ENCODE measurements at places on chromosomes 13 and 19.

GRCh38 chr13:101308247-101309013 is 107.9 kb downstream of the NALCN start:
- no peak for DNase-seq

GRCh38 chr13:80841414-80841813 is 500.5 kb upstream of the SPRY2 start:
- no peak for DNase-seq

GRCh38 chr19:51552996-51553725 is 17.9 kb upstream of the ZNF175 start:
- no peak for DNase-seq

DNA sequence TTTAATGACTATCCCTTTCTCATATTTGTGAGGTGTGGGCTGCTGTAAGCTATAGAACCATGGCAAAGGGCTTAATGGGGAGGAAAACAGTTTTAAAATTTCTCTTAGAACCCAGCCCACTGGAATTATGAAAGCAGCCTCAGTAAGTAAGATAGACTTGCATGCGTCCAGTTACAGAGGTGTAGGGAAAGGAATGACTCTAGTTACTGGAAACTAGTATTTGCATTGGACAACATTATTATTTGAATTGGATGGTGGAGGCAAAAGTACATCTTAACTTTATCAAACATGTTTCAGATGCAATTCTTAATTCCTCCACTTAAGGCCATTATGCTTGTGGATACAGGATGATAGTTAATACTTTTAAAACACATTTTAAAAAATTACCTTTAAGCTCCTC is 292.9 kb downstream of the SPRY2 start:
- DNase-seq, result no peak

DNA sequence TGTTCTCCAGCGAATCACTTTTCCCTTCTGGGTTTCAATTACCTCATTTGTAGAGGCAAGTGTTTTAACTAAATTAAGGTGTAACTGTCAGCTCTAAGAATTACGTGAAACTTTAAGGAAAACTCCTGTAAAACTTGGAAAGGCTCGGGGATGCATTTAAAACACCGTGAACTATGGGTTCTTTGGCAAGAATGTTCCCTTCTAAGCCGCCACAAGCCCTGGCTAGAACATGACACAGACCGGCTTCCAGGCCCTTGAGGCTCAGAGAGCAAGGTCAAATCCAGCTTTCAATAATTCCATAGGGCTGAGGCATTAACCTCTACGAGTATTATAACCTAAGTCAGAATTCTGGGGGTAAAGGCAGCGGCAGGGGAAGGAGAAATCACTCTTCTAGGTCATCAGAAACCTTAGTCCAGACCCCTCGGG is 685 bp downstream of the VWA8 start:
- no peak for DNase-seq

- no peak for DNase-seq
These were observed 17.6 kb downstream of the TJP3 start for GRCh38 chr19:3725640-3726310.

- no peak for DNase-seq
These were observed 2.4 kb upstream of the CTU1 start for GRCh38 chr19:51110666-51110971.

DNA sequence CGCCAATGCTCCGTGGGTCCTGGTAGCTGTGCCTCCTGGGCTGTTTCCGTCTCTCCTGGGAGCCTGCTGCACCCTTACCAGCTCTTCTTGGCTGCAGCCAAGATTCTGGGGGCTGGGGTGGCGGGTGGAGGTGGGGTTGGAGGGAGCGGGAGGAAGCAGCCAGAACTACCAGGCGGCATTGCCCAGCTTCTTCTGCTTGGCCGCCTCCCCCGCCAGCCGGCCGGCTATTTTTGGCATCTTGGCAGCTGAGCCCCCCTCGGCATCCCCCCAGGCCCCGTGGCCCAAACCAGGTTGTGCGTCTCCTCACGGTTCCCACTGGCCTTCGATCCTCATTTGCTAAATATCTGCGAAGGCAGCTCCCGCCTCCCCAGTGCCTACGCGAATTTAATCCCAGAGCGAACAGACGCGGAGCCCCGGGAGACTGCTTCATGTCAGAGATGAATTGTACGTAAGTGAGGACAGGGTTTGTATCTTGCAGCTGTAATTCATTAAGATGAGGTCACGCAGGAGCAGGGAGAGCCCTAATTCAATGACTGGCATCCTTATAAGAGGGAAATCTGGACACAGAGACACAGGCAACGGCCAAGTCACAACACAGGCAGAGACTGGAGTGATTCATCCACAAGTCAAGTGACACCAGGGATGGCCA is 12.8 kb upstream of the PEAK3 start:
- DNase-seq, result no peak

DNA sequence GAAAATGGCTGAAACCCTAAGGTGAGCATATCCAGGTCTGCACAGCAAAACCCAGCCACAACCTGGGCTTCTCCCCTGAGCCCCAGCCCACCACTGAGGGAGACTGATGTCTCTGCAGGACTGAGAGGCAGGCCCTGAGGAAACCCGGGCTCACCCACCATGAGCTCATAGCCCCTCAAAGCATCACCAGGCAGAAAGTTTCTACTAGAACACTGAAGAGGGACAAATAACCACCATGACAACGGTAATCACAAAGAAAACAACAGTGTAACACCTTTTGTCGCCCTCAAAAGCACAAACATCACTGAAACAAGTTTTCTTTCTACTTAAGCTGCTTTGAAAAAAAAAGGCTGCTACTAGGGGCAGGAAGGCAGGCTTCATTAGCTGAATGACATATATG is 29.8 kb downstream of the TSHZ3 start:
- no peak for DNase-seq

DNA sequence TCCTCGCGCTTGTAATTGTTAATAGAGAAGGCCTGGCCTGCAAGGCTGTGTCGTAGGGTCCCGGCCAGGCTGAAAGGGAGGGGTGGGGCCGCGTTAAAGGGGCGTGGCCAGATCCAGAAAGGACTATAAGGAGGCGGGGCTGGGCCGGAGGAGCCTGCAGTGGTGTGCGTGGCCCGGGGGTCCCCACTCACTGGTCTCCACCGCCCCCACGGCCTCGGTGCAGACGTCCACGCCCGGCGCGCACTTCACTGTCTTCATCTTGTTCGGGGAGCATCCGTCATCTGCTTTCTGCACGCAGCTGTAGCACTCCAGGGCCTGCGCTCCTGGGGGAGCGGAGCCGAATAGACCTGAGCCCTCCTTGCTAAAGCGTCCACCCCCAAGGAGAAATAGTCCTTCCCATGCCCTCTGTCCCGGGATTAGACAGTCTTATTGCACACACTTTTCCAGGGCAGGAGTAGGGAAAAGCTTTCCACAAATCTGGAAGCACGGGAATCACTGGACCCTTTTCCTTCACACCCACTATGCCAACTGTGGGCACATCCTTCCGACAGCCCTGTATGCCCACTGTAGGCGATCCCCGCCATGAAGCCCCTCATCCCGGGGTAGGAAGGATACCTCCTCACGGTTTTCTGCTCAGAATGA is 1.2 kb downstream of the LYPD3 start:
- peak; percentile 78 for DNase-seq

DNA sequence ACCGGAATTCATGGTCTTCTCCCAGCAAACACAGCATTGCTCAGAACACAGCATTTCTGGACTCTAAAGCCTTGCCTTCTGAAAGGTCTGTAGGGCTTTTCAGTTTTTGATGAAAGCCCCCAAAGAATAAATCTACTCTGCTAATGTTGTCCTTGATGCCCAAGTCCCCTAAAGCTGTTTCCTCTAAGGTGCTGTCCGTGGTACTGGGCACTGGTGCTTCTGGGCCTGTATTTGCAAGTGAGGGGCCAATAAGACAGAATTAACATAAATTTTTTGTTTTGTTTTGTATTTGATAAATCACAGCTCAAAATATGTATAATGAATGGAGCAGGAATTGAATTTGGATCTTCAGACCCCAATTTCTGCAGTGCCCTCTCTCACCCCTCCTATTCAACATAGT is 12.1 kb upstream of the LGALS13 start:
- no peak for DNase-seq

DNA sequence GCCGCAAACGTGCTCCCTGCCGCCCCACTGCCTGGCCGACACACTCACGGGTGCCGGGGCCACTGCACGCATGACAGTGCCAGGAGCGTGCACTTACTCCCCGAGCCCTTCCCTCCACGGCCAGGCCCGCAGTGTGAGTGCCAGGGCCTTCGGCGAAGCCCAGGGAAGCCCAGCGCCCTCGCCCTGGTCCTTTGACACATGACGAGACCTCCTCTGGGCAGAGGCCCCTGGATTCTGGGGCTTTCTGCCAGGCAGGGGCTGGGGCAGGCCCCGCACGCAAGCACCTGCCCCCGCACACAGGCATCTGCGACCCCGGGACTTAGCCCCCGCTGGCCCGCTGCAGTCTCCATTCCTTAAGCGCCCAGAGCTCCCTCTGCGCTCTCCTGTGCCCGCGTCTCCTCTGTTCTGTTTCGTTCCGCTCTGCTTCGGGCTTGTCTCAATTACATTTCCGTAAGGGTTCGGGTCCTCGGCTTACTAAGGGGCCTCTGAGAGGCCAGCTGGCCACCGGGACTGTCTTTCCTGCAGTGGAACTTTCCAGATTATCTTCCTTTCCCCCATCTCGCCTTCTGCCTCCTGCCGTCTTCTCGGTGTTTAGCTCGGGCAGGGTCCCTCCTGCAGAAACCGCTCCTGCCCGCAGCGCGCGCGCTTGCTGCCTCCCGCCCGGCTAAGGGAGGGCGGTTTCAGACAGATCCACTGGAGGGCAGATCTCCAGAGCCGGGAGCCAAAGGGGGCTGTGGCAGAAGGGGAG is 98.8 kb downstream of the ING1 start:
- no peak for DNase-seq

DNA sequence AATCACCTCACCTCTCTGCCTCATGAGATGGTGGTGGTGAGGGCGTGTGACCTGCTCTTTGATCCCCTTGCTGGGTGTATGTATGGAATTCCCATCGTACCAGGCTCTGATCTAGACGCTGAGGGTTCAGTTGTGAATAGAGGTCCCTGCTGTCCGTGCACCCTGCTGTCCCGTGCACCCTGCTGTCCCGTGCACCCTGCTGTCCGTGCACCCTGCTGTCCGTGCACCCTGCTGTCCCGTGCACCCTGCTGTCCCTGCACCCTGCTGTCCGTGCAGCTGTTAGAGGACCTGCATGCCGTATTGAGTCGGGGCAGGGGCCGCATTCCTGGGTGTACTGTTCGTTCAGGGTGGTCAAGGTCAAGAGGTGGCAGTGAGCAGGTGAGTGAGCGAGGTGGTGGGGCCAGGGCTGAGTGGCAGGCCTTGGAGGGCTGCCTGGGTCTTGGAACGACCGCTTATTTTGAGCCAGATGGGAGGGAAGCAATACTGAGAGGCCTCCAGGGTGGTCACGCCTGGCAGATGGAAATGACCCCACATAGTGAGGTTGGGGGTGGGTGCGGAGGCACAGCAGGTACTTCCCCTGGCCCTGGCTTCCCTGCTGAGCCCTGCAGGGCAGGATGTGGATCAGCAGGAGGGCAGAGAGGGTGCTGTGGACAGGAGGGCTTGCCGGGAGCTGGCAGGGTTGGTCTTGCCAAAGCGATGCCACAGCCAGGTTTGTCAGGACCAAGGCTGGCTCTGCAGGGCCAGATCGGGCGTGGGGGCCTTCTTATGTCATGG is 4.6 kb upstream of the EPN1 start:
- no peak for DNase-seq

- DNase-seq, result no peak
These were observed 14.8 kb downstream of the BRD4 start for GRCh38 chr19:15317392-15318071.

DNA sequence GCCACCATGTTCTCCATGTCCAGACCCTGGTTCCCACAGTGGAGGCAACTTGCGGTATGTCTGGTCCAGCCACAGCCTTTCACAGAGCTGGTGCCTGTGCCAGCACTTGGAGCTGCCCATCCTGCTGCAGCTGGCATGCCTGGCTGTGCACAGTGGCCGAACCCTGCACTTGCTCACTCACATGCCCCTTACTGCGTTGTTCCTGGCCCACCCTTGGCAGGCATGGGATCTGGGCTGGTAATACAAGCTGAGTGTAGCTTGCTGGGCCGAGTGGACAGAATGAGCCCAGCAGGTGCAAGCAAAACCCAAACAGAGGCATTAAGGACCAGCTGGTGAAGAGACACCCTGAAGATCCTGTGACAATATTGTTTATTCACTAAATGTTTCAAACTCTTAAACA is 583.9 kb upstream of the SLITRK6 start:
- no peak for DNase-seq

GRCh38 chr19:36417752-36418286 is 625 bp downstream of the ZFP82 start:
- no peak for DNase-seq

DNA sequence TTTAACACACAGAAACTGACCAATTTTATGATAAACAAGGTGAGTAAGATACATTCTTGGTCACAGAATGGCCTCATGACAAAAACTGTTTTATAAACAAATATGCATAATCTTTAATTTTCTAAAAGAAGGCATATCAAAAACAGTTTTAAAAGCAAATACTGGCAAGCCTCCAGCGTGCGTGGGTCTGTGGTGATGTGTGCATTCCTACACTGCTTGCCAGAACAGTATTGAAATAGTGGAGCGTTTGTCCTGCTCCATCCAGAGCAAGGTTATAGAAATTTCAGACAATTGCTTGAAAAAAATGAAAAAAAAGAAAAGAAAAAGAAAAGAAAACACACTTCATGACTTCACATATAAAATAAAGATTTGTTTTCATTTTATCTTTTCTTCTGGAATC is 140.9 kb downstream of the MZT1 start:
- no peak for DNase-seq

GRCh38 chr13:75705395-75705794 is 69.3 kb downstream of the LMO7 start:
- no peak for DNase-seq

GRCh38 chr13:24614306-24615080 is 65.7 kb upstream of the ATP12A start:
- no peak for DNase-seq

- no peak for DNase-seq
These were observed 10.4 kb downstream of the XAB2 start for GRCh38 chr19:7618771-7619510.

DNA sequence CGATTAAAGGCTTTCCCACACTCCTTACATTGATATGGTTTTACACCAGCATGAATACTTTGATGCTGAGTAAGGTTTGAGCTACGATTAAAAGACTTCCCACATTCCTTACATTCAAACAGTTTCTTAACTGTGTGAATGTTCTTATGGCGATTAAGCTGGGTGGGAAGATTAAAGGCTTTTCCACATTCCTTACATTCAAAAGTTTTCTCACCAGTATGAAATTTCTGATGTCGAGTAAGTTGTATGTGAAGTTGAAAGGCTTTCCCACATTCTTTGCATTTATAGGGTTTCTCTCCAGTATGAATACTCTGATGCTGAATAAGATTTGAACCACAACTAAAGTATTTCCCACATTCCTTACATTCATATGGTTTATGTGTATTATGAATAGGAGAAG is 20.0 kb downstream of the ZNF780B start:
- no peak for DNase-seq

DNA sequence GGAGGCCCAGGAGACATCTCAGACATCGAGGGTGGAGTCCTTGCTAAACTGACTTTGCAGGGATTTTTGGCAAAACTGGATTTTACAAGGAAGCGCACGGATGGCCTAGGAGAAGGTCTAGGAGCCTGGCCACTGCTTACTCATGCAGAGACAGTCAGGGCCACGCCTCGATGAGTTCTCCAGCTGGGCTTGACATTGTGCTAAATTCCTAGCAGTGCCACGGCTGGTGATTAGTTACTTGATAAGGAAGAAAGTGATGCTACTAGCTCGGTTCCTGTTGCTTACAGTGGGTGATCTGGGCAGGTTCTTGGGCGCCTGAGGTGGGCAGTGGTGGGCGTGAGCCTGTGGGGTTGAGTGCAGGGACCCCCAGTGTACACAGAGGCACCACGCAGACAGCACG is 143.4 kb downstream of the SOX1 start:
- DNase-seq, result no peak

- no peak for DNase-seq
These were observed 2118.0 kb downstream of the PCDH9 start for GRCh38 chr13:65112123-65112522.

All from stimulated activated naive CD4-positive, alpha-beta T cell treated with Interleukin-2 at 50 U/mL for 16 hours (primary cell).